Fibroblast of lung (primary cell): ENCODE measurements at places on chromosomes 12 and 14. TPM values are rescaled to one million over a fixed set of nuclear protein-coding genes. Genes with fewer than 3 reads are reported as not detected.

The PLD4 gene
- under 0.01 and 0.17 TPM in 2 replicates for total RNA-seq

The LTBR gene
- 60.6 and 78.4 TPM in 2 replicates for total RNA-seq

The ADGRD1 gene
- 7.3 and 13.4 TPM in 2 replicates for total RNA-seq

The ESR2 gene
- 0.26 and 0.66 TPM in 2 replicates for total RNA-seq

The CARMIL3 gene
- 0.17 and 0.26 TPM in 2 replicates for total RNA-seq

The MARCHF9 gene
- total RNA-seq, result 2.6 and 3.8 TPM in 2 replicates

The GSG1 gene
- 0.26 and 0.66 TPM in 2 replicates for total RNA-seq

The MFAP5 gene
- total RNA-seq, result 1.3 and 9.0 TPM in 2 replicates

The KLRC2 gene
- total RNA-seq, result not detected in 2 replicates

The GDF3 gene
- total RNA-seq, result not detected in 2 replicates

The CCDC63 gene
- not detected in 2 replicates for total RNA-seq

The RDH11 gene
- 96.8 and 174 TPM in 2 replicates for total RNA-seq

The MIP gene
- total RNA-seq, result not detected in 2 replicates

The PLEKHH1 gene
- total RNA-seq, result 0.33 and 0.77 TPM in 2 replicates
